ENCODE measurements at places on chromosomes 7 and 10. TPM values are rescaled to one million over a fixed set of nuclear protein-coding genes. Genes with fewer than 3 reads are reported as not detected.
A peak's percentile ranks its signal among the peaks of the same experiment; 100 is the strongest.

SLC29A4 gene
- total RNA-seq = 32.5 TPM

HYAL4 gene
- total RNA-seq = not detected

GNGT1 gene
- total RNA-seq = 0.65 TPM

CD36 gene
- total RNA-seq = 0.23 TPM

SPDYE1 gene
- not detected for total RNA-seq

PNLIPRP3 gene
- total RNA-seq = not detected

DRGX gene
- 0.18 TPM for total RNA-seq

ADRB1 gene
- 0.14 TPM for total RNA-seq

GRCh38 chr10:44792119-44792775, 118.9 kb upstream of the TMEM72 start:
- no peaks in the 10 kb centered on the region for H3K4me1 ChIP-seq
- H3K27ac ChIP-seq = no peak overlapping the region
- DNase-seq = no peak
- no peaks in the 10 kb centered on the region for H3K27me3 ChIP-seq

- peaks cover 5% of the 10 kb centered on the region for H3K27me3 ChIP-seq
- H3K27ac ChIP-seq = no peak overlapping the region
- no peaks in the 10 kb centered on the region for H3K36me3 ChIP-seq
- no peak for DNase-seq
These were observed 333.2 kb downstream of the RPS24 start for GRCh38 chr10:78366663-78367411.

- H3K36me3 ChIP-seq = no peaks in the 10 kb centered on the region
- peaks cover 26% of the 10 kb centered on the region for H3K4me1 ChIP-seq
- peak overlapping the region; percentile 57 for H3K4me3 ChIP-seq
- H3K27ac ChIP-seq = no peak overlapping the region
- no peak for DNase-seq
These were observed 761 bp downstream of the PTF1A start for GRCh38 chr10:23192712-23193434.

DNA sequence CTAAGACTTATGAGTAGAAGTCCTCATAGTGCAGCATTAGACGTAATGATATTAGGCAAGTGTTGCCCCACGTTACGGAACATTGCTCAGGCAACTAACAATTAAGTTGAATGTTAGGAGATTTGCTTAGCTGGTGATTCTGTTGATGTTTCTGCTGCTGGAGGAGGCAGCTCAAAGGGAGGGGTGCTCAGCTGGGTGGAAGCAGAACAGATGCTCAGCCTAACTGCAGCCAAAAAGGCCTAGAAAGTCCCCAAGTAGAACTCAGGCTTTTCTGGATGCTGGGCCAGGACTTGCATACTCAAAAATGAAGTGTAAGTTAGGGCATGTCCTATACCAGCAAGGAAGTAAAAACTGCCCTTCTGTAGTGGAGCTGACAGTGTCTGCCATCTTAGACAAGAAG, 201.4 kb downstream of the ADRA2A start:
- H3K36me3 ChIP-seq = no peaks in the 10 kb centered on the region
- no peaks in the 10 kb centered on the region for H3K4me1 ChIP-seq
- H3K27me3 ChIP-seq = peaks cover 2% of the 10 kb centered on the region

DNA sequence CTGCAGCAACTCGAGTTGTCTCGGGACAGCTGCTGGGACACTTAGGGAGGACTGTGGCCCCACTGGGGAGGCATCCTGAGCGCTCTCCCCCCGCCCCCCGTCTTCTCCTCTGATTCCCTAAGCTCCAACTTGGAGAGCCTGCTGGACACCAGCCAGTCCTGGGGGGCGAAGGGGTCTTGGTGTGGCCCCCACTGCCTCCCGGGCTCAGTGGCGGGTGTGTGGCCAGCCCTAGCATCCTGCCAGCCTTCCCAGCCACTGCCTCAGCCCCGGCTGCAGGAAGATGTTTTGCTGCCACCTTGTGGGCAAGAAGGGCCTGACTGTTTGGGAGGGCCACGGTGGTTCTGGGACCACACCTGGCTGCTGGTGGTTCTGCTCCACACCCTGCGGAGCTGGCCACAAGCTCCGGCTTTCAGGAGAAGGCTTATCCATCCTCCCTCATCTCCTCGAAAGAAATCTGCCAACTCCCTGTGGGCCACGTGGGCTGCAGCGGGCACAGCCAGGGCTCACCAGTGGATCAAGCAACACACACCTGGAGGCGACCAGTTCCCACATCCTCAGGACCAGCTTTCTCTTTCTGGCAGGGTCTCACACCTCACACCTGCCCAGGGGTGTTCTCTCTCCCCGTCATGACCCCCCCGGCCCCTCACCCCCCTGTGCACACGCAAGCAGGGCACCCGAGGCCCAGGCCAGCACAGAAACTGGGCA, 24.8 kb downstream of the AGAP3 start:
- DNase-seq = peak; percentile 72
- H3K27me3 ChIP-seq = peaks cover 19% of the 10 kb centered on the region
- H3K36me3 ChIP-seq = no peaks in the 10 kb centered on the region

DNA sequence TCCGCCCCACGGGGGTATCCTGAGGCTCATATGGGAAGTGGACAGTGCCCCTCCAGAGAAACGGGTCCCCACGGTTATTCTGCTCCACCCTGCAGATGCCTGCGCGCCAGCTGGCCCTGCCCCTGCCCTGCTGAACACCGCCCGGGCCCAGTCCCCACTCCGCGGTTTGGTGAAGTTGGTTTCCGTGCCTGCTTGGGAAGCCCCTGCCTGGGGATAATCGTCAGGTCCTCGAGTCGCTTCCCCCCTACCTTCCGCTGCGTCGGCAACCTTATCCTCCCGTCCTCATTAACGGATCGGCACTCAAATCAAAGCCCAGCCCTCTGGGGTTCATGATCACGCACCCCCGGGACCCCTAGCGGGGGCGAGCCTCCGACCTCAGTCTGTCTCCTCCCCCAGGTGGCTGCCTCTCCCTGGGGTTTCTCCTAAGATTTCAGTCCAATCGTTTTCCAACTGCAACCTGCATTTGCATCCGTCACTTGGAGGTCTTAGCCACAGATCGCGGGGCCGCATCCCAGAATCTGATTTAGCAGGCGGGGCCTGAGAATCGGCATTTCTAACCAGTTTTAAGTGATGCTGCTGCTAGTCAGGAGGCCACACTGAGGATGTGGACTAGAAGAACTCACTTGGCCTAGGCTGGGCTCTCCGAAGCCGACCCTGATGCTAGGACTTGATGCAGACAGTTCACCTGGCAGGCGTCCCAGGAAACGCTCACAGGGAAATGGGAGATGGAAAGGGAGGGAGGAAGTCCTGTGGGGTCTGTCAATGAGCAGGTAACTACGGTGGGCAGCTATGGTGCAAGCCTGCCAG, 27.6 kb downstream of the WDR86 start:
- DNase-seq = no peak
- no peak overlapping the region for H3K27ac ChIP-seq
- H3K4me3 ChIP-seq = no peak overlapping the region
- peaks cover 49% of the 10 kb centered on the region for H3K27me3 ChIP-seq
- H3K36me3 ChIP-seq = peaks cover 4% of the 10 kb centered on the region

DNA sequence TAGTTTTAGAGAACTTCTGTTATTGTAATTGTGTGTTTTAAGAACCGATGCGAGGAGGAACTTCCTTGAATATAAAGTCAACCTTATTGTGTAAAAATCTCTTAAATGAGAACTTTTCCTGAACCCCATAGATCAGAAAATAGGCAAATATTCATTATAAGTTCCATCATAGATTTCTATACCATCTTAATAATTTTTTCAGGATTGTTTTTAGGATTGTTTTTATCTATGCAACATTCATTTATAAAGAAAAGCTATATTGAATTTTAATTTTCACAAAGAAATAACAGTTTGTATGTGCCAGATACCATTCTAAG, 1.7 kb upstream of the SMNDC1 start:
- H3K4me1 ChIP-seq = peaks cover 42% of the 10 kb centered on the region
- H3K36me3 ChIP-seq = no peaks in the 10 kb centered on the region
- H3K4me3 ChIP-seq = peak overlapping the region; percentile 54
- H3K27ac ChIP-seq = no peak overlapping the region
- peaks cover 9% of the 10 kb centered on the region for H3K27me3 ChIP-seq

- H3K27me3 ChIP-seq = no peaks in the 10 kb centered on the region
- H3K27ac ChIP-seq = no peak overlapping the region
- H3K36me3 ChIP-seq = peaks cover 73% of the 10 kb centered on the region
- peak overlapping the region; percentile 33 for H3K4me3 ChIP-seq
- peaks cover 89% of the 10 kb centered on the region for H3K4me1 ChIP-seq
These were observed 6.9 kb downstream of the SCD start for GRCh38 chr10:100353770-100354485.

Measured in neural crest cell (in vitro differentiated cells).